ENCODE measurements at places on chromosomes 13 and 19. TPM values are rescaled to one million over a fixed set of nuclear protein-coding genes. Genes with fewer than 3 reads are reported as not detected.

DNA sequence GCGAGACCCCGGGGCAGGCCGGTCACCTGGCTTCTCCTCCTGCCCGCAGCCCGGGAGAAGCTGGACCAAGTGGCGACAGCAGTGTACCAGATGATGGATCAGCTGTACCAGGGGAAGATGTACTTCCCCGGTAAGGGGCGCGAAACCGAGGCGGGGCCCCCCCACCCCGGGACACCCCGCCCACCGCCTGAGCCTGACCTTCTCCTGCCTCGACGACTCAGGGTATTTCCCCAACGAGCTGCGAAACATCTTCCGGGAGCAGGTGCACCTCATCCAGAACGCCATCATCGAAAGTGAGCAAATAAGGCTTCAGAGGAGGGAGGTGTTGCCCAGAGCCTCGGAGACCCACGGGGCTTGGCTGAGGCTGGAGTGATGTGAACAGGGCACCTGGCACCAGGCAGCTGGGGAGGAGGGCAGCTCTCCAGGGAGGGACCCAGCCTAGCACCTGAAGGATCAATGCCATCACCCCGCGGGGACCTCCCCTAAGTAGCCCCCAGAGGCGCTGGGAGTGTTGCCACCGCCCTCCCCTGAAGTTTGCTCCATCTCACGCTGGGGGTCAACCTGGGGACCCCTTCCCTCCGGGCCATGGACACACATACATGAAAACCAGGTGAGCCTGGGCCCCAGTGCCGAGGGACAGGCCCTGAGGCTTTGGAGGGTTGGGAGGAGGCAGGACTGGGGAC is 629 bp downstream of the IZUMO4 start:
- peak overlapping the region; percentile 45 for H3K4me3 ChIP-seq
- H3K27me3 ChIP-seq, result no peaks in the 10 kb centered on the region
- peaks cover 48% of the 10 kb centered on the region for H3K36me3 ChIP-seq
- peak; percentile 38 for DNase-seq
- peaks cover 26% of the 10 kb centered on the region for H3K4me1 ChIP-seq

DNA sequence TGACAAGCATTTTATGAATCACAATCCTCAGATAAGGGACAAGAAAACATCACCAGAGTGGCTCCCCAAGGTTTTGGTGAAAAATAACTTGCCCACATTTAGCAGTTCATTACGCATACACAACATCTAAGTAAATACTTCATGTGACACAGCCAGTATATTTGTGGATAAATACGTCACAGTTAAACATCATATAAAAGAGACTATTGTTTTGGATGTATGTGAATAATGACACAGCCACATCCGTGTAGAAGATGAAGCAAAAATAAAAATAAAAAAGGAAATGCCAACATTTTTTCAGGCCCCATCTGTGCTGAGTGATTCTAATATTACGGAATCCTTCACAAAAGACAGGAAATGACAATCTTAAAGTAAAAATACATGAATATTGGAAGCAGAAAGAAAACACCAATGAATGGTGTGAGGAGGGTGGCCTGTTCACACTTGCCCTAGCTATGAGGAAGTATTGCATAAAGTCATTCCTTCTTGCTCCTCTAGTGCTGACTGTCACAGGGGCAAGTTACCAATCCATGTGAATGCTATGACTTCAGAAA is 457.1 kb downstream of the KLF12 start:
- DNase-seq, result peak; percentile 36
- no peaks in the 10 kb centered on the region for H3K4me1 ChIP-seq
- H3K27ac ChIP-seq, result no peak overlapping the region
- H3K36me3 ChIP-seq, result peaks cover 6% of the 10 kb centered on the region

DNA sequence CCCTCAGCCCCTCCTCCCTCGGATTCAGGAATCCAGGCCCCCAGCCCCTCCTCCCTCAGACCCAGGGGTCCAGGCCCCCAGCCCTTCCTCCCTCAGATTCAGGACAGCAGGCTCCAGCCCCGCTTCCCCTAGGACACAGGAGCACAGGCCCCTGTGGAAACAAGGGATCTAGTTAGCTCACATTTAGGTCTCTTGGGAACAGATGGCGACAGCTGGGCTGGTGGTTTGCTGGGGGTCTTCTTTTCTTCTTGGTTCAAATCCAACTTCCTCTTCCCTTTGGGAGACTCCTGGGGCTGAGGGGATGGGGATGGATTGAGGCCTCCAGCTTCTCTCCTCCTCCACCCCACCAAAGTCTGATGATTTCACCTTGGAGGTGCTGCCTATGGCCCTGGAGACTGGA is 19.6 kb downstream of the ZNF575 start:
- no peak overlapping the region for H3K4me3 ChIP-seq
- H3K27me3 ChIP-seq, result no peaks in the 10 kb centered on the region
- H3K27ac ChIP-seq, result no peak overlapping the region
- no peaks in the 10 kb centered on the region for H3K4me1 ChIP-seq
- peaks cover 57% of the 10 kb centered on the region for H3K36me3 ChIP-seq

GRCh38 chr13:100534911-100535310 is 53.7 kb downstream of the GGACT start:
- no peak for DNase-seq
- peaks cover 13% of the 10 kb centered on the region for H3K36me3 ChIP-seq
- H3K27me3 ChIP-seq, result peaks cover 2% of the 10 kb centered on the region
- H3K4me1 ChIP-seq, result no peaks in the 10 kb centered on the region
- no peak overlapping the region for H3K27ac ChIP-seq

GRCh38 chr19:10736916-10737551 is 19.2 kb downstream of the DNM2 start:
- H3K36me3 ChIP-seq, result no peaks in the 10 kb centered on the region
- no peak overlapping the region for H3K4me3 ChIP-seq
- no peak for DNase-seq
- H3K27ac ChIP-seq, result no peak overlapping the region
- H3K27me3 ChIP-seq, result no peaks in the 10 kb centered on the region
- no peaks in the 10 kb centered on the region for H3K4me1 ChIP-seq

DNA sequence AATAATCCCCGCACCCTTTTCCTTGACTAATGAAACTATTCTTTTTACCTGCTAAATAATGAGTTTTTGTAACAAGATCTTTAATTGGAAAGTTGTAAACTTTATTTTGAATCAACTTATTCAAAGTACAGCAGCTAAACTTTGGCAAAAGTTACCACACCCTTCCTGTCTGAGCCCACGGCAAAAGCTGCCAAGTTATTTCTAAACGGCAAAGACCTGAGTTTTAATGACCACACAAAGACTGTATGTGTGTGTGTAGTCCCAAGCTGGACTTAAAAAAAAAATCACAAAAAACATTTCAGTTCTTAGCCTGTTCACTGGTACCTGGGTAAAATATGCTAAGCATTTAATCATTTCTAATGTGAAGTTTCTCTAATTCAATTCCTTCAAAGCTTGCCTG is 60.7 kb downstream of the ZAR1L start:
- H3K36me3 ChIP-seq, result peaks cover 17% of the 10 kb centered on the region
- no peak for DNase-seq
- no peaks in the 10 kb centered on the region for H3K27me3 ChIP-seq
- peak overlapping the region; percentile 64 for H3K27ac ChIP-seq

Gene PSG5
- 0.80 TPM for total RNA-seq

DNA sequence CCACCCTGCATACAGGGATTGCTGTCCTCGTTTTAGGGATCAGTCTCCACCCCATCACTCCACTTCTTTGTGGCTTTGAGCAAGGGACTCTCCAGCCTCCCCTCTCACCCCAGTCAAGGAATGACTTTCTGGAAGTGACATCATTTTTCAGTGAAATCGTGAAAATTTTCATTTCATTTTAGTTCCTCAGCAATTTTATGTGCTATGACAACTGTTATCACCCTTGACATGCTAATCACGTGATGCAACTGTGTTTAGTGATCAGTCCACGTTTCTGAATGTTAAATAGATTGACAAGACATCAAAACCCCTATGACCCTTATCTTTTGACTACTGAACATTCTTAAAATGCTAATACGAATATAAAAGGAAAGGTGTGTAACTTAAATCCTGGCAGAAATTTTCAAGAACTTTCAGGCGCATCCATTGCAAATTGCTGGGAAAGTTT is 8.0 kb downstream of the C19orf81 start:
- peaks cover 4% of the 10 kb centered on the region for H3K4me1 ChIP-seq
- H3K27ac ChIP-seq, result no peak overlapping the region
- no peaks in the 10 kb centered on the region for H3K36me3 ChIP-seq
- H3K27me3 ChIP-seq, result peaks cover 50% of the 10 kb centered on the region
- no peak overlapping the region for H3K4me3 ChIP-seq
- no peak for DNase-seq

- H3K4me1 ChIP-seq, result no peaks in the 10 kb centered on the region
- no peak for DNase-seq
- H3K27me3 ChIP-seq, result no peaks in the 10 kb centered on the region
- H3K4me3 ChIP-seq, result no peak overlapping the region
- no peaks in the 10 kb centered on the region for H3K36me3 ChIP-seq
- no peak overlapping the region for H3K27ac ChIP-seq
Measured at GRCh38 chr19:28244966-28245365, 968.0 kb downstream of the UQCRFS1 start.

DNA sequence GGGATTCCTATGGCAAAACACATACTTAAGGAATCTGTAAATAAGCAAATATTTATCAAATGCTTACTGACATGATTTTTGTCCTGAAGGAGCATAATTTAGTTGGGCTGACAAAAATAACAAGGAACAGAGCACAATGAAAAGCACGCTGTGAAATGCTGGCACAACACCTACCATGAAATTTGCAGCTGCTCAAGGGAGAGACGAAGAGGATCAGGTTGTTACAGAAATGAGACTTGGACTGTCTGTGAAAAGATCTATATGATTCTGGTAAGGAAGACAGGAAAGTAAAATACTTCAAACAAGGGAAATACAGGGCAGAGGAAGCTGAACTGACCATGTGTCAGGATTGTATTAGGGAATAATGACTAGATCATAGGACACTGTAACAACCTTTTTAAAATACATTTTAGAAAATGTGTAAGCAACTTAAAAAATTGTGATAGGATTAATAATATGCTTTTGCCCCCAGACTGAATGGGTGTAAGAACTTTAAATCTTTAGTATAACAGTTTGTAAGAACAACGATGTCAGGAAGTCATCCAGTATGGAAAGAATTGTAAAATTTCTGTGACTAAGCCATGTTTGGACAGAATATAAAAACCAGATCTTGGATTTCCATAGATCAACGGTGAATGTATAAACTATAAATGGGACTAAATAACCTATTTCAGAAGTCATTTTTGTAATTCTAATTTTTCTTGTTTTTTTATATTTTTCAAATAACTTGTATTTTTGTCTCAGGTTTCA is 1556.0 kb downstream of the EFNB2 start:
- no peaks in the 10 kb centered on the region for H3K36me3 ChIP-seq
- H3K27me3 ChIP-seq, result no peaks in the 10 kb centered on the region
- H3K4me3 ChIP-seq, result no peak overlapping the region

Gene EHD2
- total RNA-seq, result 30.5 TPM

Gene PNMA8B
- total RNA-seq, result 3.5 TPM

Gene PHF11
- 15.6 TPM for total RNA-seq

DNA sequence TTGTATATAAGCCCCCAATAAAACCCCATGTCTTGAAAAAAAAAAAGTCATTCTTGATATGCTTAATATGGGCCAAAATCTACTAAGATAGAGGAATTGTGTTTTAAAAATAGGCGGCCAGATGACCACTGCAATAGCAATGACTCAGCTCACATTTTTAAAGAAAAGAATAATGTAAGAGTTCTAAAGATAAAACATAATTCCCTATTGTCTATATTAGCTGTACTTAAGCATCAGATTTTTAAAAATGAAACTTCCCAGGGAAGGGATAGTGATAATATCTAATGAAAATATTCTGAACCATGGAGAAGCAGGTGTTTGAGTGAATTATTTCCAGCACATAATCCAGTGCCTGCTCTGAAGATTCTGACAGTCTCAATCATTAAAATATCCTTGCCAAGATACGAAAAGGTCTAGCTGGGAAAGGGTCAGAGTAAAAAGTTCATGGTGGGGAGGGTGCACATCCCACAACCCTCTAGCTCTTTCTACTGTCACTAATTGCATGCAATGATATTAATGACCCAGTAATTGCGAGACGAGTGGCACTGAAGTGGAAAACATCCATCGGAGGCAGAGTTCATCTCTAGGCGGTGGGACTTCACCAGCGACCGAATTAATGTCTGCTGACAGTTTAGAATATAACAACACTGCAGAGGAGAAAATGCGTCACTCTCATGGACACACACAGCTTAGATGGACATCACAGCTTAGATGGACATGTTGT is 31.6 kb downstream of the EFNB2 start:
- no peak for DNase-seq
- peaks cover 3% of the 10 kb centered on the region for H3K4me1 ChIP-seq
- H3K4me3 ChIP-seq, result no peak overlapping the region
- no peaks in the 10 kb centered on the region for H3K27me3 ChIP-seq
- H3K27ac ChIP-seq, result no peak overlapping the region

- peak overlapping the region; percentile 92 for H3K4me3 ChIP-seq
- H3K27ac ChIP-seq, result no peak overlapping the region
- peaks cover 3% of the 10 kb centered on the region for H3K4me1 ChIP-seq
- DNase-seq, result no peak
- H3K36me3 ChIP-seq, result no peaks in the 10 kb centered on the region
Measured at GRCh38 chr19:9139609-9140158, 513 bp upstream of the ZNF317 start.

Gene PEG3
- 180 TPM for total RNA-seq

DNA sequence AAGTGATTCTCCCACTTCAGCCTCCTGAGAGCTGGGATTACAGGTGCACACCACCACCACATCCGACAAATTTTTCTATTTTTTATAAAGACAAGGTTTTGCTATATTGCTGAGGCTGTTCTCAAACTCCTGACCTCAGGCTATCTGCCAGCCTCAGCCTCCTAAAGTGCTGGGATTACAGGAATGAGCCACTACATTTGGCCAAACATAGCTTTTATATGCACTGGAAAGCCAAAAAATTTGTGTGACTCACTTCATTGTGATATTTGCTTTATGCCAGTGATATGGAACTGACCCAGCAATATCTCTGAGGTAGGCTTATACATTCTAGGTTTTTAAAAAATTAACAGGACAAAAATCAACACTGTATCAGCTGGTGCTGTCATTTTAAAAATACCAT is 26.8 kb upstream of the ACOD1 start:
- H3K36me3 ChIP-seq, result no peaks in the 10 kb centered on the region
- H3K4me1 ChIP-seq, result peaks cover 5% of the 10 kb centered on the region
- DNase-seq, result no peak
- no peak overlapping the region for H3K4me3 ChIP-seq
- no peak overlapping the region for H3K27ac ChIP-seq

DNA sequence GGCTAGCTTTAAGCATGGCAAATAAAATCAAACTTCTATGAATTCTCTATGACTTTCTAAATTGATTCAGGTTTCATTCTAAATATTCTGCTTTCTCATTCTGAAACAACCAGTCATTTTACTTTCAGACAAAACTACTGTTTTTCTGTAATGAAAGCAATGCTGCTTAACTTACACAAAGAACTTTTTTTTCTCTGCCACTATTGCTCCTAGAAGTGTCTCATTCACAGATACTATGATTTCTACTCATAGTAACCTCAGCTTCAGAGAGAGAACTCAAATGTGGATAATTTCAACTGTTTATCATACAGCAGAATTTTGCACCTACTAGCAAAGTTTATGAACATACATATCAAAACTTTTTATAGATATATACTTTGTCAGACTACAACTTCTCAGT is 724.6 kb downstream of the SLITRK5 start:
- no peaks in the 10 kb centered on the region for H3K36me3 ChIP-seq
- H3K4me3 ChIP-seq, result no peak overlapping the region
- no peaks in the 10 kb centered on the region for H3K4me1 ChIP-seq
- no peak for DNase-seq
- no peak overlapping the region for H3K27ac ChIP-seq
